Osteoblast (primary cell): ENCODE measurements at places on chromosomes 13 and 19. TPM values are rescaled to one million over a fixed set of nuclear protein-coding genes. Genes with fewer than 3 reads are reported as not detected.

GPR12 gene
- total RNA-seq = not detected in 2 replicates

CLEC11A gene
- 19.7 and 23.5 TPM in 2 replicates for total RNA-seq

ZNF547 gene
- 3.5 and 5.1 TPM in 2 replicates for total RNA-seq

CABP5 gene
- not detected in 2 replicates for total RNA-seq

FGF22 gene
- total RNA-seq = not detected in 2 replicates

ZNF296 gene
- under 0.01 TPM in 1 of 2 replicates, not detected in the other for total RNA-seq

ZNF227 gene
- total RNA-seq = 20.6 and 21.5 TPM in 2 replicates

CBLC gene
- total RNA-seq = not detected in 2 replicates

FARSA gene
- total RNA-seq = 41.0 and 47.8 TPM in 2 replicates

ZNF256 gene
- 5.8 and 5.9 TPM in 2 replicates for total RNA-seq

SIGLEC10 gene
- total RNA-seq = not detected in 2 replicates

LRRC8E gene
- 10.5 and 17.4 TPM in 2 replicates for total RNA-seq

LHFPL6 gene
- 87.2 and 112 TPM in 2 replicates for total RNA-seq

SMIM24 gene
- total RNA-seq = not detected in 2 replicates

ZNF835 gene
- 0.29 and 0.72 TPM in 2 replicates for total RNA-seq

CAB39L gene
- total RNA-seq = 12.3 and 15.6 TPM in 2 replicates

SYNGR4 gene
- total RNA-seq = not detected in 2 replicates

PKN1 gene
- 138 and 167 TPM in 2 replicates for total RNA-seq

FCAR gene
- not detected in 2 replicates for total RNA-seq

ELSPBP1 gene
- not detected in 2 replicates for total RNA-seq

DACT3 gene
- total RNA-seq = 1.8 and 3.5 TPM in 2 replicates

TEX26 gene
- total RNA-seq = not detected in 2 replicates

NLRP11 gene
- total RNA-seq = not detected in 2 replicates

GSX1 gene
- total RNA-seq = not detected in 2 replicates

LRRC63 gene
- not detected in 2 replicates for total RNA-seq

KCNRG gene
- 4.0 and 5.0 TPM in 2 replicates for total RNA-seq

CLEC17A gene
- total RNA-seq = under 0.01 TPM in 1 of 2 replicates, not detected in the other

PPM1N gene
- total RNA-seq = 0.29 and 0.36 TPM in 2 replicates

SMIM17 gene
- under 0.01 TPM in 1 of 2 replicates, not detected in the other for total RNA-seq

FRY gene
- 8.3 and 12.3 TPM in 2 replicates for total RNA-seq

SLC10A2 gene
- total RNA-seq = not detected in 2 replicates
